ENCODE measurements at places on chromosomes 11 and 22.

DNA sequence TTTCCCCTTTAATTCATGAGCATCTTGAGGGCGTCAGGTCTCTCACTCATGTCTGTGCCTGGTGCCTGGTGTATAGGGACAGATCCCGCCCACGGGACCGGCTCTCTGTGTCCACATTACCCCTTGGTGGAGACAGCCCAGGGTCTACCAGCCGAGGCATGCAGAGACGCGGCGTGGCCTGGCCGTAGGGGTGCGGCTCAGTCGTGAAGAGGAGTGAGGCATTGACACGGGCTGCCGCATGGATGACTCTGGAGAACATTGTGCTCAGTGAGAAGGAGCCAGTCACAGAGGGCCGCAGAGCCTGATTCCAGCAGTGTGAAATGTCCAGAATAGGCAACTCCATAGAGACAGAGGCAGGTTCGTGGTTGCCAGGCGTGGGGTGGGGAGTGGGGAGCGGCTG is 209.8 kb downstream of the TBC1D22A start:
- DNase-seq, result no peak

DNA sequence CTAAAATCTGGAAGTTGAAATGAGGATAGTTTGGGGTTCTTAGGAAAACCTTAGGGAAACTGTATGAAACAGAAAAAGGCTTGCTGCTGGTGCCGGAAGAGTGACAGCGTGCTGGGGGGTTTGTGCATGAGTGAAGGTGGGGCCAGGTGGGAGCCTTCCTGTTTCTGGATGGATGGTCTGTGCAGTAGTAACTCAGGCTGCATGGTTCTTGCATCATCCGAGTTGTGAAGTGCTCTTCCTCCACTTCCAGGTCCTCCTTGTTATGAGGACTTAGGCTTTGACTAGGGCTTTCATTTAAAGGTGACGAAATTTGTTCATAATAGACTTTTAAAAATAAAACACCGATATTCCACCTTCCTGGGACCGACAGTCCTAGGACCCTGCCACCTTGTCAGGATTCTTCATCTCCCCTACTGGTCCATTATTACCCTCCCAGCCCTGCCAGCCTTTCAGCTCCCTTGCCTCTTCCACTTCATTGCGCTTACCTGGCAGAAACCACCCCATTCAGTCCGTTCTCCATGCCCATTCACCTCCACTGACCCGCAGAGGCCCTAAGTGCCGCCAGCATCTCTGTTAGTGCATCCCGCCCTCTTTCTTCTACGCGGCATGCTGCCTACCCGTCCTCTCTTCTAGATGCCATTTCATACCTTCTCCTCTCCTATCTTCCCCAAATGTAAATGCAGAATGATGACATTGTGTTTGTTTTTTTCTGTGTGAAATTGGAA is 47.3 kb downstream of the PPFIA1 start:
- no peak for DNase-seq

DNA sequence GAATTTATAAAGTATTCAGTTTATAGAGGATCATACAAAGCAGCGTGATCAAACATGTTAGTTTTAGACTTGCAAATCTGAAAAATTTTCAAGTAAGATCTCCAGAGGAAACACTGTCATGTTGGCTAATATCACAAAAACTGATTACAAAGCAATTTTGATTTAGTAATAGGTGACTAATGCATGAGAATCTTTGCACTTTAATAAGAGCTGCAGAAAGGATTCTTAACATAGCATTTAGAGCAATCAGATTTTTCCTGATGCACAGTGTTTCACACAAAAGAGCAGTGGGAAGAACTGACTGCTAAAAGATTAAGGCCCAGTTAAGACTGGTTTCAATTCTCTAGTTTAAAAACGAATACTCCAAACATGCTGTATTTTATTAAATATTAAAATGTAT is 321.2 kb downstream of the GUCY1A2 start:
- DNase-seq, result no peak

- DNase-seq, result no peak
Observed at GRCh38 chr11:17392872-17393271, 4.4 kb upstream of the KCNJ11 start.

GRCh38 chr11:804599-804964 is 449 bp downstream of the PIDD1 start:
- no peak for DNase-seq

- no peak for DNase-seq
Observed at GRCh38 chr22:44606126-44606525, 95.9 kb upstream of the PRR5 start.

DNA sequence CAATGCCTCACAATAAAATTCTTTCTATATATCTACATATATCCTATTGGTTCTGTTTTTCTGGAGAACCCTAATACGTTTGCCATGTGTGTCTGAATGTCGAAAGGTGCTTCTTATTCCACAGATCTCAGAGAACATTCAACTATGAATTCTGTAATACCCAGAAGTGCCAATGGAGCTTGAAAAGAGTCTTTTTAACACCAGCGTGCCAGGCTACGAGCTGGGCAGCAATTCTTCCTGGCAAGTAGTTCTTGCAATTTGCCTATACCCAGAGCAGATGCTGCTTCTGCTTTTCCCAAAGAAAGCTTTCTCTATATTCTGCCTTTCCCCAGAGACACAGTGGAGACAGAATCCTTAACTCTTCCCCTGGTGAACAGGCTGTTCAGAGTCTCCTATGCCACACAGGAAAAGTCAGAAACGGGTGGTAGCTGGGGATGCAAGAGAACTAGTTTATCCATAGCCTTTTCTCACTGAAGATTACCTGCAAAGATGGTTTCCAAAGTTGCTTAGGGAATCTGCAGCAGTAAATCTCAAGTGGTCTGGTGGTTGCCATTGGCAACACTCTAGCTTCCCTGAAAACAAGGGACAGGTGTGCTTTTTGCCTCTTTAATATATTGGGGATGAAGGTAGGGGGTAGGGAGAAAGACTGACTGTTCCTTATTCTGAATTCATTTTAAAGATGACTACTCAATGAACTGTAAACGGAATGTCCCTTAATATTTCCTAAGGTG is 16.8 kb upstream of the PAFAH1B2 start:
- no peak for DNase-seq

- DNase-seq, result no peak
Observed at GRCh38 chr11:65710421-65710820, 1.6 kb upstream of the KAT5 start.

- DNase-seq, result no peak
Observed at GRCh38 chr22:42364604-42365110, 67.5 kb downstream of the NFAM1 start.

DNA sequence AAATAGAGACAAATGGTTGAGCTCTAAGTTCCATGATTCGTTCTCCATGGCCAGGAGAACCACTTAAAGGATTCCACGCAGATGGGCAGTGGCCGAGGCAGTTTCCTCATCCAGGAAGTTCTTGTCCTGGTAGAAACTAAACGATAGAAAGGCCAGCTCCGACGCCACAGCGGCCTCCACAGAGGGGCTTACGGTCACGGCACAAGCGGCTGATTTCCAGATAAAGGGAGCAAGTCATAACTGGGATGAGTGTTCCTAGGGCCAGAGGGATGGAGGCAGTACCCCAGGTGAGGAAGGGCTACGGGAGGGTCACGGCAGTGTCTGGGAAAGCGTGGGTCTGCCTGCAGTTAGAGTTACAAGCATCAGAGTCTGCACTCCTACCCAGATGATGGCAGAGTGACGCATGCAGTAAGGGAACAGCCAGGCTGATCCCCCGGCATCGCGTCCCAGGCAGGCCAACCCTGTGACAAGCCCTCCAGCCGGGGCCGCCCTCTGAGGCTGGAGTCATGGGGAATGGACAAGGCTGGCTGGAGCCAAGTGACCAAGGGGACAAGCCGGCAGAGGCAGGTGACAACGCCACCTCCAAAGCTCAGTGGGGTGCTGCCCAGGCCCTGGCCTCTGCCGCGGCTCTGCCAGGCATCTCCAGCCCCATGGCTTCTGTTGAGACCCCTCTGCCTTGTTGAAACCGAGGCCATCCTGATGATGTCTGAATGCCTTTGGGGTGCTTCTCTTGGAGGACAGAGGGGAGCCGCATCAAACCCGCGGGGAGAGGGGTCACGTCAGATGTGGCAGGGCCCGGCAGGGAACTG is 475.1 kb downstream of the BRD1 start:
- no peak for DNase-seq

- DNase-seq, result no peak
Observed at GRCh38 chr11:44747836-44748235, 21.1 kb downstream of the TSPAN18 start.

DNA sequence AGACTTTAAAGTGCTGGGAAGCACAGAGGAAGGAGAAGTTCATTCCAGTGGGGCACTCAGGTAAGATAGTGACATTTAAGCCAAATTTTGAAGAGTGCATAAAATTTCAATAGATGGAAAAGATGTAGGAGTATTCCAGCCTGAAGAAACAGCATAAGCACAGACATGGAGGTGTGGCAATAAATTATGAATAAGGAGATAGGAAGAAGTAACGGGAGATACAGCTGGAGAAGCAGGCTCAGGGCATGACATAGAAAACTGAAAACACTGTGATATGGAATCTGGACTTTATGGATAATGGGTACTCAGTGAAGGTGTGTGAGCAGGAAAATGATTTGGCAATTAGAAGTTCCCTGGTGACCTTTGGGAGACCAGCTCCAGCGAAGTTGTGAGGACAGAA is 33.3 kb downstream of the P4HA3 start:
- DNase-seq, result no peak

DNA sequence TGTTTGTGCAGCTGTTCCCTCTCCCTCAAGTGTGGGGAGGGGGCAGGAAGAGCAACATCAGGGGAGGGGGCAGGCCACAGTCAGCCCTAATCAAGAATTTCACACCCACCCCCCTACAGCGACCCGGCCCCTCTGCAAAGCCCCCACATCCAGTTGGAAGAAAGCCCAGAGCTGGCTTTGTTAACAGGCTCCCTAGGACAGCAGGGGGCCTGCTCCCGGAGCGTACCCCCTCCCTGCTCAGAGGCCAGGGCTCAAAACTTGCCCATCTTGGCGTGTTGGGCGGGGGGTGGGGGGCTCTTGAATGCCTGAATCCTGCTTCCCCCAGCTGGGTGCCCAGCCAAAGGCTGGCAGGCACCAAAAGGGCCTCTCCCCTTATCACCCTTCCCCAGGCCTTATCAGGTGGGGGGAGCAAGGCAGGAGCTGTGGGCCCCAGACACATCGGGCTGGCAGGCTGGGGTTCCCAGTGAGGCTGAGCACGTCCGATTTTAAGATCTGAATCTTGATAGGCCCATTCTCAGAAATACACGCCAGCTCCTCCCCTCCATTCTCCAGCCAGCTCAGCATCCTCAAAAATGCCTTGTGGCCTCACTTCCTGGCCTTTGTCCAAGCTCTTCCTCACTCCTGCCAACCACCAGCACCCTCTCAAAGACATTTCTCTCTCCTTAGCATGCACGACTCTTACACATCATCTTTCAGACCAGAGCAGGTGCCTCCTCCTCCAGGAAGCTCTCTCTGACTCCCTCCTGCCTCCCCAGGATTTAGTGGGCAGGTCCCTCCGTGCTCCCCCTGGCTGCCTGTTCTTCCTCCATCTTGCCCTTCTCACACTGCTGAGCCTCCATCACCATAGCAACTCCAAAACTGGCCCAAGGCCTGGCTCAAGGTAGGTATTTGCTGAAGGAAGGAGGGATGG is 384.8 kb downstream of the MN1 start:
- DNase-seq, result no peak

DNA sequence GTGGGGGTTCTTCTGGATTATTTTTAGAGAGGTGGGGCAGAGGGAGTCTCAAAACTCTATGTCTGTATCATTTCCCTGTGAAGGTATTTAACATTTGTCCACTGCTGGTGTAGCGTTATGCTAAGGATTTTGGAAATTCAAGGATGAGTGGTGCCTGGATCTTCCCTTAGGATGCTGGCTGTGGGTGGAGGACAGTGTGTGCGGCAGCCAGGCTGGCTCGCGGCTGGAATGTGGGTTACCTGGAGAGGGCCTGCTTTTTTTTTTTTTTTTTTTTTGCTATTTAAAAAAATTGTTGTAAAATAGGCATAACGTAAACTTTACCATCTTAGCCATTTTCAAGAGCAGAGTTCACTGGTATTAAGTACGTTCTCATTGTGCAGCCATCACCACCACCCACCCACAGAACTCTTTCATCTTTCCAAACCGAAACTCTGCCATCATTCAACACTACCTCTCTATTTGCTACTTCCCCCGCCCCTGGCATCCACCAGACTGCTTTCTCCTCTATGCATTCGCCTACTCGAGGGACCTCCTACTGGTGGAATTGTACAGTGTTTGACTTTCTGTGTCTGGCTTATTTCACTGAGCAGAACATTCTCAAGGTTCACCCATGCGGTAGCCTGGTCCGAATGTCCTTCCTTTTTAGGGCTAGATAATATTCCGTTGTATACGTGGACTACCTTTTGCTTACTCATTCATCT is 67.1 kb downstream of the PARVB start:
- no peak for DNase-seq

DNA sequence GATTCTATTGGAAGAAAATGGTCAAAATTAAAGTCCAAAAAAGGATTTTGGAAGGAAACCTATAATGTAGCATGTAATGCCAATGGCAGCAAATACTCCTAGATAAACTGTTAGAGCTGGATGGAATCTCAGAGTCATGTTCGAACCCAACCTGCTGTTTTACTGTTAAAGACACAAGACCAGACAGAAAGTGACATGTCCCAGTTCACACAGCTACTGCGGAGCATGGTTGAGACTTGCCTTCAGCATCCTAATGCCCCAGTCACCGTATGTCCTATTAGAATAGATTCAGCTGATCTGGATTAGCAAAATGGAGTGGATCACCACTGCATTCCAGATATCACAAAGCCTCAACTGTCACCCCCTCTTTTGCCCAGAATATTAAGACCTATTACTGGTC is 14.9 kb downstream of the PISD start:
- DNase-seq, result no peak

- no peak for DNase-seq
Observed at GRCh38 chr11:16606784-16607674, 131.4 kb upstream of the C11orf58 start.

- DNase-seq, result no peak
Observed at GRCh38 chr11:45178223-45178622, 31.8 kb downstream of the PRDM11 start.

DNA sequence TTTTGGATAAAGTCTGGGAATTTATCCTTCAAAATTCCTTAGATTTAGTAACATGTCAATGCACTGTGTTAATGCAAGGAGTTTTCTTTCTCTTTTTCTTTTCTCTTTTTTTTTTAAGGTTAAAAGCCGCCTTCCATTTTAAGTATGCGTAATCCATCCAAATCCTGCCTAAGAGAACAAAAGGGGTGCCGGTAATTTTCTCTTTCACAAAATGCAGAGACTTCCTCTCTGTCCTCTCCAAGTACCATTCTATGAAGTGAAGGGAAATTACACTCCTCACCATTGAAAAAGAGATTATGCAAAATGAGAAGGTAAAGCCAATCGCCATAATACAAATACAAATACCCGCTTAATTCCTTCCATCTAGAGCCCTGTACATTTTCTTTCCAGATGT is 273.8 kb downstream of the BLID start:
- no peak for DNase-seq

DNA sequence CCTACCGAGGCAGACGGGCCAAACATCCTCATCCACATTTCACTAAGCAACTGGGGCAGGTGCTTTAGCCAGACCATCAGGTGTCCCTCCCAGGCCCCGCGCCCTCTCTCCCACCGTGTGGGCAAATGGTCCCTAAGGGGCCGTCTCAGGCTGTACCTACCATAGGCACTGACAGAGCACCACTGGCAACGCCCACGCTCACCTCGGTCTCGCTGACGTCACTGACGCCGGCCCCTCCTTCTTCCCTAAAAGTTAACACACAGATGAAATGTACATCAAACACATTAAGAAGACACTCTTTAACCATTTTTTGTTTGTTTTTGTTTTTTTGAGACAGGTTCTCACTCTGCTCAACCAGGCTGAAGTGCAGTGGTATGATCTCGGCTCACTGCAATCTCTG is 9.4 kb downstream of the TTLL1 start:
- DNase-seq, result no peak

Data from GM19239 (cell line).